Endothelial cell of umbilical vein (primary cell): ENCODE measurements at places on chromosomes 3 and 15. TPM values are rescaled to one million over a fixed set of nuclear protein-coding genes. Genes with fewer than 3 reads are reported as not detected.

DNA sequence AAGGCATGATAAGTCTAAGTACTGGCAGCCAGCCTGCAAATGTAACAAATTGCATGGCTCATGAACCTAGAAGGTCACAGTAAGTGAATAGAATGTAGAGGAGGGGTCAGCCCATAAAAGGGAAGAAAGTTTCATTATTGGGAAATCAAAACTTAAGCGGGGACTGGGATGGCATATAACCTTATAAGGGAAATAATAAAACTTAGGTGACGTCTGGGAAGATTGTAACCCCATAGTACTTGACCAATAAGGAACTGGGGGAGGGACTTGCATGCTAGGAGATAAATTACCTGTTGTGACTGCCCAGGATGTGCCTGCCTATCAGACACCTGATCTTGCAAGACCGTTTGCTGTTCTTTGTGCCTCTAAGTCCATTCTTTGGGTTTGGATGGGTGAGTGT is 28.1 kb upstream of the MCTP2 start:
- DNase-seq = no peak

Gene RARRES1
- 1.5 and 1.8 TPM in 2 replicates for total RNA-seq

DNA sequence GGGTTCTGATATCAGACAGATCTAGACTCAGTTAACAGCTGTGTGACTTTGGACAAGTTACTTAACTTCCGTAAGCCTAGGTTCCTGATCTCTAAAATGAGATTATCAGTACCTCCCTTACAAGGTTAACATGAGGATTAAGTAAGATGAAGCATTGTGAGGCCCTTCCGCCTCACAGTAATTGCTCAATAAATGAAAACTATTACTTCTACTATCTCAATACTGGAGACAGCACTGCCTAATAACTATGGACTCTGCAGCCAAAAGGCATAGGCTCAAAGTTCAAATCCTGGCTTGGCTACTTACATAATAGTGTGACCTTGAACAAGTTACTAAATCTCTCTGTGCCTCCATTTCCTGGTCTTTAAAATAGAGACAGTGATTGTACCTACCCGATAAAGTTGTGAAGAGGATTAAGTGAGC is 82.0 kb upstream of the ATP11B start:
- no peak for DNase-seq

Gene PIGBOS1
- 12.8 and 15.1 TPM in 2 replicates for total RNA-seq

GRCh38 chr3:148100476-148100875 is 597.2 kb upstream of the AGTR1 start:
- DNase-seq = no peak

DNA sequence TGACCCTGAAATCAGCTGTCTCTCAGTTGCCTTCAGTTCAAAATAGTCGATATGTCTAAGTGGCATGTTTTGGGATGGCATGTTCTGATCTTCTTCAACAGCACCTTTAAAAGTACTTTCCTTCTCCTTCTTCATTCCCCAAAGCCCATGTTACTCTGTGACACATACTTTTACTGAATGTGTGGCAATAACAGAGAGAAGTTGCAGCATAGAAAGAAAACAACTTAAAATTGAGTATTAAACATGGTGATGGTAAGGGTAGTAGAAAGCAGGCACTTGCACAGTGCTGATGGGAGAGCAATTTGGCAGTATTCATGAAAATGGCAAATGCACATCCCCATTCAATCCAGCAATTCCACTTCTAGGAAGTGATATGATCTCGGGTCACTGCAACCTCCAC is 12.3 kb upstream of the ULK4 start:
- DNase-seq = no peak

- DNase-seq = no peak
Observed at GRCh38 chr15:61681038-61681418, 379.2 kb downstream of the VPS13C start.

GRCh38 chr3:154794814-154795445 is 285.2 kb upstream of the MME start:
- DNase-seq = no peak

- DNase-seq = no peak
Observed at GRCh38 chr3:4758249-4758860, 220.9 kb upstream of the BHLHE40 start.

- DNase-seq = no peak
Observed at GRCh38 chr3:60424942-60425341, 826.3 kb downstream of the FHIT start.

DNA sequence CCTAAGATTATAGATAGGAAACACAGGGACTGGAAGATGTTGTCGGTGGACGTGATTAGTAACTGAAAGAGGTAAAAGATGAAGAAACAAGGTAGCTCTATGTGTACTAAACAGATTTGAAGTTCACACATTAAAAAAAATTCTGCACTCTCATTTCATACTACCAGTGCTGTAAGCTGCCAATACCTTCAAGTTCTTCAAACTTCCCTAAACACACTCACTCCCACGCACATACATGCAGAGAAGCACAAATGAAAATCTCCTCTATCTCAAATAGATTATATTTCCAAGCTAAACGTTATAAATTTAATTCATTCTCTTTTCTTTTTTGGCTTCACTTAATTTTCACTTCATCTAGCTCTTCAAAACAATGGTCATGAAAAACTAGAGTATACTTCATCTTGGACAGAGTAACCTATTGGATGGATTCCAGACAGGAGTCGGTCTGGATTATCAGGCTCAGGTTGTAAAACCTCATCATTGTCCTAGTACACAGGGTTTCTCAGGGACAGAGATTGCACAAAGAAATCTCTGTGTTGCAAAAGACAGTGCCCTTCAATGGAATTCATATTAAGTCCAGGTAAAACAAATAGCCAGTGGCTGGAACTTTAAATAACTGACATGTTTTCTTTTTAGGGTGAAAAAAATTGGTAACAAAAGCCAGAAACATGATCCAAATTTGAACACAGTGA is 408.1 kb upstream of the ZNF385D start:
- no peak for DNase-seq

DNA sequence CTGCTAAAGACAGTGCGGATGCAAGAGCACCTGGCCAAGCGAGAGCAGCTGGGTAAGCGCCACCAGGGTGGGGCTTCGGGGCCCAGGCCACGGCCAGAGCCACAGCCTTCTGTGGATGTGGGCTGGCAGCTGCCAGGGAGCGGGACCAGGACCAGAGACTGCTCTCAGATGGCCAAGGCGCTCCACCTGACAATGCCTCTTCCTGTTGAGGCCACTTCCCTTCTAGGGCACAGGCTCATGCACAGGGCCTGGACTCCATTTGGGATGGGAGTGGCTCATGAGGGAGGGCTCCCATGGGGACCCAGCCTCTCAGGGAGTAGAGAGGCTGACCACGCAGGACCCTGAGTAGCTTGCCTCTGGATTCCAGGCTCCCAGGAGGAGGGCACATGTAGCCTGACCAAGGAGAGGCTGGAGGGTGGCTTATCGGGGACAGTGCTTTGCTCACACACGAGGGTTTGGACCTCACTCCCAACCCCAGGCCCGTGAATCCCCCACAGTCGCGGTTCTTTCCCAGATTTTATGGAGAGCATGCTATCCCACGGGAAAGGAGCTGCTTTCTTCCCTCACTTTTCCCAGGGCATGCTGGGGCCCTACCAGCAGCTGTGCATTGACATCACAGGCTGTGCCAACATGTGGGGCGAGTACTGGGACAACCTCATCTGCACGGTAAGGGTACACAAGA is 25.1 kb downstream of the ACAA1 start:
- no peak for DNase-seq

GRCh38 chr3:193620057-193620456 is 27.0 kb downstream of the OPA1 start:
- DNase-seq = no peak

- DNase-seq = no peak
Observed at GRCh38 chr3:87246662-87247429, 19.7 kb downstream of the CHMP2B start.

Gene FANCD2OS
- total RNA-seq = not detected in 2 replicates

GRCh38 chr3:7657214-7658112 is 796.5 kb downstream of the GRM7 start:
- no peak for DNase-seq

DNA sequence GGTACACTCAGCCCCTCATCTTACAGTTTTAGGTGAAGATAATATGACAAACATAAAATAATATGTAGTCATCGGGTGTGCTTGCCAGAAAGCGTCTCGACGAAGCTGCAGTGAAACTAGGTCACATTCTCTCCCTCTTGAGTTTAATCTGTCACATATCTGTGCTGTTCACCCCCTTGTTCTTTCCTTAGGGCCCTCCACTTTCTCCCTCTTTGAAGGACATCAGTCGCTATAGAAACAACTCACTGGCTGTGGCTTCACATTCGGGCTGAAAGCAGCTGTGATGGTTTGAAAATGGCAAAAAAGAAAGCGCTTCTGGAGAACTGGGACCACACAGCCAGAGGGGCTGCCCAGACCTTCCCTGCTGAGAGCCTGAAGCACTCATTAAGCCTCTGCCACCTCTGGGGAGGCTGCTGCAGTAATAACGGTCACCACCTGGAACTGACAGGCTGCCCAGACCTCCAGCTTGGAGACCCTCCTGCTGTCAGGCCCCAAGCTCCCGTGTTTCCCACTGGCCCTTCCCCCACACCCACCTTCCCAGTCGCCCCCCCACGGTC is 50.3 kb downstream of the ABTB1 start:
- DNase-seq = no peak

GRCh38 chr15:94840794-94841783 is 609.7 kb downstream of the MCTP2 start:
- DNase-seq = peak; percentile 93

DNA sequence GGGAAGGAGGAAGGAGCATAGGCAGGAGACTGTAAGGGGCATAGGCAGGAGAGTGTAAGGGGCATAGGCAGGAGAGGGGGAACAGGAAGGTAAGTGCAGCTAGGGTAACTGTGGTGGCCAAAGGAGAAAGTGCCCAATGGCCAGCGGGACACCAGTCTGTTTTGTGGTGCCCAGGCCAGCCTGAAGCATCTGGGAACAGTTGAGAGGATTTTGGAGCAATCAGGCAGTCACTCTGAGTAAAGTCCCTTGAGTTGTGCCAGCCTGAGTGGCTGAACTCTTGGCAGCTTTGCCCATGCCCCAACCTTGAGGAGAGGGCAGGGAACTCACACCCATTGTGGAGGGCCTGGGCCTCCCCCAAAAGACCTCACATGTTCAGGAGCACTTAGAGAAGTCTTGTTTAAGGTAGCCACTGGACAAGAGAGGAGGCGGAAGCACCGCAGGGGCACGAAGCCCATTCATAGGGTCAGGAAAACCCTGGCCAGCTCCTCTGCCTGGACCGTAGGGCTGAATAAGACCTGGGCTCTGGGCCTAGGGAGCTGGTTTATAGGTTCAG is 3.5 kb upstream of the TGM5 start:
- no peak for DNase-seq

Gene RTF1
- total RNA-seq = 36.8 and 40.6 TPM in 2 replicates

DNA sequence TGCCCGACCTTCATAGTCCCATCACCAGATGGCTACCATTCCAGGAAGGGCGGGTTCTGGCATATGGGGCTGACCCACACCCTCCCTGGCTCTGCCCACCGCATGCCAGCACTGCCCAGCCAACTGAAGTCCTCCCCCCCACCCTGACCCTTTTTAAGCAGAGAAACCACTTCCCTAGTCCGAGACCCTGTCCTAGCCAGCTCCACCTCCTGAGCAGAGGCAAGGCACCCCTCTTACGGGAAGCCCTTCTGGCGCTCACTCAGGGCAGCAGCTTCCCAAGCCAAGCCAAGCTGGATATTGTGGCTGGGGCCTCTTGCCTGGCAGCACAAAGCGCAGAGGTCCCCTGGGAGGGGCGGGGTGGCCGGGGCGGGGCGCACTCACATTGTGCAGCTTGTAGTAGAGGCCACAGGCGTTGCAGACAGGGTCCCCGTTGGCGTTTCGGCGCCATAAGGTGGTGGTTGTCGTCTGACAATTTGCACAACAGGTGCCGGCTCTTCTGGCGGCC is 11.5 kb downstream of the GATA2 start:
- DNase-seq = peak; percentile 53

- no peak for DNase-seq
Observed at GRCh38 chr3:65195211-65196006, 507.6 kb upstream of the ADAMTS9 start.

Gene MAGI1
- total RNA-seq = 47.7 and 47.9 TPM in 2 replicates

- DNase-seq = no peak
Observed at GRCh38 chr3:195042743-195043606, 228.0 kb downstream of the XXYLT1 start.

DNA sequence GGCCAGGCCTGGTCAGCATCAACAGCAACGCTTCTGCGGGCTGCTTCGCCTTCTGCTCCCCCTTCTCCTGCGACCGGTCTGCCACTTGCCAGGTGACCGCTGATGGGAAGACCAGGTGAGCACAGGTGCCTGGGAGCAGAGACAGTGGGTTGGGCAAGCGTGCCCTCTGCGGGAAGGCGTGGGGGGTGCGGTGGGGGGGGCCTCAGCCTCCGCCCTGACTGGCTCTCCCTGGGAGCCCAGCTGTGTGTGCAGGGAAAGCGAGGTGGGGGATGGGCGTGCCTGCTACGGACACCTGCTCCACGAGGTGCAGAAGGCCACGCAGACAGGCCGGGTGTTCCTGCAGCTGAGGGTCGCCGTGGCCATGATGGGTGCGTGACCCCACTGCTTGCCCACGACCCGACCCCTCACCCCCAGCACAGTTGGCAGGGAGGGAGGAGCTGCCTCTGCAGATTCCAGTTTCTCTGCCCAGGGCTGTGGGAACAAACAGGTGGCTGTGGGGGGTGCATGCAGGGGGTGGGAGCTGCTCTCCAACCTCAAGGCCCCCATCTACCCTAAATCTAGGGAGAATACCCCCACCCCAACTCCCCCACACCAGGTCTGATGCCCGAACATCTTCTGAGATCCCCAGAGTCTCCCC is 8.8 kb downstream of the STAB1 start:
- DNase-seq = no peak

DNA sequence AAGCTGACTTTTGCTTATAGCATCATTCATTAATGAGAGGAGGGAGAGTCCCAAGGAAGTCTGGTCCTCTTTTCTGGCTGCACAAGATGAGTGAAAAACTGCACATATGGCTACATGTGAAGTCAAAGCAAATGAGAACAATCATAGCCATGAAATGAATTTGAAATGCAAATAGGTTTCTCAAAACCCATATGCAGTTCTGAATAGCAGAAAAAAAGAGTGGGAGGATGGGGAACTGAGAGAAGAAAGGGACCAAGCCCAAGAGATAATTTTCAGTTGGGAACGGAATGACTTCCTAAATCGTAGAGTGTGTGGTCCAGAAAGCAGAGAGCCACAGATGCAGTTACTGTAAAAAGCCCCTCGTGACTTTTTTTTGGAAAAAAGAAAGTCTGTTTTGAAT is 66.3 kb downstream of the GTPBP8 start:
- no peak for DNase-seq

DNA sequence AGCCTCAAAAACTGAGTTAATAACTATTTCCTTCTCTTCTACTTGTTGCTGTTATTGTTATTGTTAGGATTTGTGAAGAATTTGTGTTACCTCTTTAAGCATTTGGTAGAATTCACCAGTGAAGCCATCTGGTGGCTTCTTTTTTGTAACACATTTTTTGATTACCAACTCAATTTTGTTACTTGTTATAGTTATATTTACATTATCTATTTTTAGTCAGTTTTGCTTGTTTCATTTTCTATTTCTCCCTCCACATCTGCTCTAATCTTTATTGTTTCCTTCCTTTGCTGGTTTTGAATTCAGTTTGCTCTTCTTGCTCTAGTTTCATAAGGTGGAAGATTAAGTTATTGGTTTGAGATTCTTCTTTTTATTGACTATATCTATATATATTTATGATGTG is 3.7 kb upstream of the SLC9C1 start:
- peak; percentile 8 for DNase-seq

- DNase-seq = no peak
Observed at GRCh38 chr15:60814062-60814461, 335.1 kb upstream of the ICE2 start.
